ENCODE measurements at places on chromosomes 5 and 9. TPM values are rescaled to one million over a fixed set of nuclear protein-coding genes. Genes with fewer than 3 reads are reported as not detected.

The TPM2 gene
- 681 TPM for total RNA-seq

The CDH10 gene
- total RNA-seq = 0.15 TPM

The SNX30 gene
- total RNA-seq = 4.9 TPM

The PLCXD3 gene
- total RNA-seq = 0.19 TPM

The MCIDAS gene
- 1.8 TPM for total RNA-seq

The IL4 gene
- total RNA-seq = not detected

The LCN10 gene
- not detected for total RNA-seq

The SV2C gene
- not detected for total RNA-seq

The IL3 gene
- not detected for total RNA-seq

The TAF1L gene
- not detected for total RNA-seq

The PTPRD gene
- 0.43 TPM for total RNA-seq
